ENCODE measurements at places on chromosomes 16 and 17. TPM values are rescaled to one million over a fixed set of nuclear protein-coding genes. Genes with fewer than 3 reads are reported as not detected.
A peak's percentile ranks its signal among the peaks of the same experiment; 100 is the strongest.

DNA sequence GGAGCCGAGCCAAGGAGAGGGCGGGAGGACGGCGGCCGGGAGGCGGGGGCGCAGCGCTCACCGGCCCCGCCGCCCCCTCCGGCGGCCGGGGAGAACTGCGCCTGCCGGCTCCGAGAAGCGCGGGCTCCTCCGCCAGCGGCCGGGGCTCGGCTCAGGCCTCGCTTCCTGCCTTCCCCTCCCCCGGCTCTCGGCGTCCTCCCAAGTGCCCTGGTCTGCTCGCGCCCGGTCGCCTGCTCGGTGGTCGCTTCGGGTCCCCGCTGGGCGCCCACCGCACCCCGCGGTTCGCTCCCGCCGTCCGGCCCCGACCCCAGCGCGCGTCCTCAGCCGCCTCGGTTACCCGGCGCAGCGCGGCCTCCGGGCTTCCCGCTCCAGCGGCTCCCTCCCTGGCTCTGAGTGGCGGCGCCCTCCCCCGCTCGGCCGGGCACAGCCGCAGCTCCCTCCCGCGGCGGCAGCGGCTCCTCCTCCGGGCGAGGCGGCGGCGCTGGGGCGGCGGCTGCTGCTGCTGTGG, 313 bp downstream of the UBTF start:
- peaks cover 31% of the 10 kb centered on the region for H3K36me3 ChIP-seq
- peak overlapping the region; percentile 97 for H3K27ac ChIP-seq
- peak overlapping the region; percentile 91 for H3K4me3 ChIP-seq
- DNase-seq, result peak; percentile 85
- peaks cover 30% of the 10 kb centered on the region for H3K4me1 ChIP-seq

GRCh38 chr17:81715107-81715871, 3.2 kb downstream of the SLC25A10 start:
- no peaks in the 10 kb centered on the region for H3K27me3 ChIP-seq
- no peak overlapping the region for H3K4me3 ChIP-seq
- H3K4me1 ChIP-seq, result peaks cover 33% of the 10 kb centered on the region

DNA sequence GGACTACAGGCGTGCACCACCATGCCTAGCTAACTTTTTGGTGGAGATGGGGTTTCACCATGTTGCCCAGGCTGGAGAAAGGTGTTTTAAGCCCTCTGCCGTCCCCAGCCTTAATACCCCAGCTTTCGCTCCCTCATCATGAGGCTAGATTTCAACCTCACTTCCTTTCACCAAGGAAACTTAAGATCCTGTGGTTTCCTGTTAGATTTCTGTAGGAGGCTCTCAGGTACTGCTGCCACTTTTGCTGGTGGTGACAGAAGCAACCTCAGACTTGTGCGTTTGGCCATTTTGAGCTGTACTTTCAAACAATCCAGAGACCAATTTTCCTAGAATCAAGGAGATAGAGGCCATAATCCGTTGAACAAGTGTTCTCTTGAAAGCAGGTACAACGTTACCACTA, 36.2 kb downstream of the MPHOSPH6 start:
- peaks cover 5% of the 10 kb centered on the region for H3K36me3 ChIP-seq
- no peaks in the 10 kb centered on the region for H3K4me1 ChIP-seq
- H3K27me3 ChIP-seq, result no peaks in the 10 kb centered on the region
- DNase-seq, result no peak
- no peak overlapping the region for H3K4me3 ChIP-seq

- no peak overlapping the region for H3K4me3 ChIP-seq
- peaks cover 22% of the 10 kb centered on the region for H3K4me1 ChIP-seq
- H3K27me3 ChIP-seq, result no peaks in the 10 kb centered on the region
- peak overlapping the region; percentile 93 for H3K27ac ChIP-seq
Observed at GRCh38 chr17:1785930-1786329, 24.1 kb downstream of the SERPINF1 start.

DNA sequence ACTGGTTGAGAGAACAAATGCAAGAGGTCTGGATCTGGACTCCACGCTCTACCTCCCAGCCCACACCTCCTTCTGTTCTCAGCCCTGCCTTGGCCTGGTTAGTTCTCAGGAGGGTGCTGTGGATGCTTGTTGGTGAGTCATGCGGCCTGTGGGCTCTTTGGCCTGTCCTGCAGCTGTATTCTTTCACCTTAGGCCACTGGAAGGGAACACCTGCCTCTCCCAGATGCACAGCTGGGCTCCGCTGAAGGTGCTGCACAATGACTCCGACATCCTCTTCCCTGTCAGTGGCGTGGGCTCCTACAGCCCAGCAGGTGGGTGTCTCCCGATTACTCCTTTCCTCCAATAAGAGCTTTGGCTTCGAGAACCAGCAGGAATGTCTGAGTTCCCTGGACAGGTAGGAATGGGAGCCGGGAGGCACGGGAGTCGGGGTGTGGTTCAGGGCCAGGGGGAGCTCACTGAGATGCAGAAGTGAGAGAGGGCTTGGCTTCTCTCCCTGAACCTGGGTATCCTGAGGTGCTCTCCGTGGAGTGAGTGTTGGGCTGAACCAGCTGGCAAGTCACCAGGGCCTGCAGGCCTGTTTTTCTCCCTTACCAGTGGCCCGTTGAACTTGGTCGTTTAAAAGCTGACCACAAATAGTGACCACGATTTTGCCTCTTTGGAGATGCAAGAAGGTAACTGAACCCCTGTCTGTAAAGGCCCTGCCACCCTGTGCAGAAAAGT, 85.0 kb downstream of the SNX29 start:
- no peak for DNase-seq
- H3K4me3 ChIP-seq, result no peak overlapping the region

DNA sequence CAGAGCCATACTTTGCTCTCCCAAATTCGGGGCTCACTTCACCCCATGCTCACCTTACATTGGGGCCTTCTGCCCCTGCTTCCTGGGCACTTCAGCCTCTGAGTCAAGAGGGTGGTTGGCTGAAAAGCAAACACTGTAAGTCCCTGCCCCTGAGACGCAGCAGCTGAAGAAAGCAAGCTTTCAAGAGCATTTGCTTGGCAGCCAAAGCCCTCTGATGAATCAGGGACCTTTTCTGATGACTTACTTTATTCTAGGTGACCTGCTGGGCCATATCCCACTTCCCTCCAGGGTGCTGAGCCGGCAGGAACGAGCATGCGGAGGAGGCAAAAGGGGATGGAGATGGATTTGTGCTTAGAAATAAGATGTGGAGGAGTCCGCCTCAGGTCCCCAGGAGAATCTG, 147.0 kb upstream of the TNRC6C start:
- no peak overlapping the region for H3K27ac ChIP-seq
- DNase-seq, result no peak
- H3K4me3 ChIP-seq, result no peak overlapping the region
- peaks cover 5% of the 10 kb centered on the region for H3K4me1 ChIP-seq

DNA sequence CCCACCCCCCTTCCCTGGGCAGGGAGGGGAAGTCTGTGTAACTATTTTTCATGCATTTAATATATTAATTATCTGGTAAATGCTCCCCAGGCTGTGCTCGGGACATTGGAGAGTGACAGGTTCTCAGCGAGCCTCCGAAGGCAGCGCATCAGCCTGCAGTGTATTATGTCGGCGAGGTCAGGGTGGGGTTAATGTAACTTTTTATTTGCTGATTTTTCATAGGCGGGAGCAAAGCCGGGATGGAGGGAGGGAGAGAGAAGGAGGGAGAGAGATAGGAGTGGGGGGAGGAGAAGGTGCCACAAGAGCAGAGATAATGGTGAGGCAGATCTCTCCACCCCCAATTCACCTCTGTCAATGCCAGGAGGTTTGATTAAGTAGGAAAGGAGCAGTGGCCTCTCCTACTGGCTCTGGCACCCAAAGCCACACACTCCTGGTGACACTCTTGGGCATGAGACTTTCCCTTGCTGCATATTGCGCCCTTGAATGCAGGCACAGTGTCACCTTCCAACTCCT, 104.0 kb downstream of the MRM1 start:
- no peaks in the 10 kb centered on the region for H3K27me3 ChIP-seq
- H3K4me3 ChIP-seq, result no peak overlapping the region
- H3K27ac ChIP-seq, result no peak overlapping the region
- H3K36me3 ChIP-seq, result no peaks in the 10 kb centered on the region
- no peak for DNase-seq
- H3K4me1 ChIP-seq, result peaks cover 2% of the 10 kb centered on the region

- H3K27me3 ChIP-seq, result no peaks in the 10 kb centered on the region
- peaks cover 16% of the 10 kb centered on the region for H3K4me1 ChIP-seq
- no peaks in the 10 kb centered on the region for H3K36me3 ChIP-seq
- no peak overlapping the region for H3K4me3 ChIP-seq
Observed at GRCh38 chr17:67421869-67422273, 44.8 kb downstream of the PITPNC1 start.

DNA sequence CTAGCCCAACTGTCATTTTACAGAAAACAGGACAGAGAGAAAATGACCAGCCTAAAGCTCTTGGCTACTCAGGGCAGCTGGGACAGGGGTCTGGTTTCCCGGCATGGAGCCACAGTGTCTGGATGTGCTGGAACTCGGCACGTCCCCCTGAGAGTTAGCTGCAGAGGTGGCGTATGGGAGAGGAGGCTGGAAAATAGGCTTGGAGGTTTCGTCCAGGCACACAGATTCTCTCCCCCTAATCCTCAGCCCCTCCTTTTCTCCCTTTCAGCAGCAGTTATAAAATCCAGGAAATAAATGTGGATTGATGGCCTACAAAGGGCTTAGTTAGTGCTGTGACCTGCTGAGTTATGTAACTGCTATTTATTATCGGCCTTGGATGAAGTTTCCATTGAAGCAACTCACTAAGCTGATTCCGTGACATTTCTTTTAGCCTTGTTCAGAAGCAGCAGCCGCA, 89.5 kb upstream of the TOB1 start:
- H3K27me3 ChIP-seq, result no peaks in the 10 kb centered on the region
- no peak overlapping the region for H3K4me3 ChIP-seq
- H3K36me3 ChIP-seq, result peaks cover 12% of the 10 kb centered on the region
- DNase-seq, result peak; percentile 80

DNA sequence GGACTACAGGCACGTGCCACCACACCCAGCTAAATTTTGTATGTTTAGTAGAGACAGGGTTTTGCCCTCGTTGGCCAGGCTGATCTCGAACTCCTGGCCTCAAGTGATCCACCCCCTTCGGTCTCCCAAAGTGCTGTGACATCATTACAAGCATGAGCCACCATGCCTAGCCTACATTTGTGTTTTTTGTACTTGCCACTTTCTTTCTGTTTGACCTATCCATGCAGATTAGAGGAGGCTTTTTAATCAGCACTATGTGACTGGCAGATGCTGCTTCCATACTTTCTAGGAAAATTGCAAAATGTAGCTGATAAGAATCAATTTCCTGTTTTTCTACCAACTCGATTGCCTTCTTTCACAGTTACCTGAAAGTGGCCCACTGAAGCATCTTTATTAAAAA, 57.3 kb downstream of the B9D1 start:
- DNase-seq, result no peak
- peaks cover 6% of the 10 kb centered on the region for H3K4me1 ChIP-seq
- H3K27ac ChIP-seq, result no peak overlapping the region
- H3K4me3 ChIP-seq, result no peak overlapping the region
- H3K27me3 ChIP-seq, result no peaks in the 10 kb centered on the region

- H3K27ac ChIP-seq, result no peak overlapping the region
- H3K27me3 ChIP-seq, result no peaks in the 10 kb centered on the region
- H3K4me1 ChIP-seq, result no peaks in the 10 kb centered on the region
- no peaks in the 10 kb centered on the region for H3K36me3 ChIP-seq
- no peak for DNase-seq
- H3K4me3 ChIP-seq, result no peak overlapping the region
Observed at GRCh38 chr16:73113336-73113735, 65.4 kb upstream of the ZFHX3 start.

DNA sequence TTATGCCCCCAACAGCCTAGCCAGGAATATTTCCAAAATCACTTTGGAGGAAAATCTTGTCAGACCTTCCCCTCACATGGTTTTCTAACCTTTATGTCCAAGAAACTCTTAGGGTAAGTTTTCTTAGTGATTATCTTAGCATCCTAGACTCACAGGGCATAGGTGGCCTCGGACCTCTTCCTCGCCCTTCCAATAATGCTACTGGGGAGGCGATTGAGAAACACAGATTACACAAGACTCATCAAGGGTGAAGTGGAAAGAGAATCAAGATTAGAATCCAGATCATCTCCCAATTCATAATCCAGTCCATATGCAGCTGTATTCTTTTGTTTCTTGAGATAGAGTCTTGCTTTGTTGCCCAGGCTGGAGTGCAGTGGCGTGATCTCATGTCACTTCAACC, 358.4 kb upstream of the CDH5 start:
- no peak for DNase-seq
- H3K27me3 ChIP-seq, result no peaks in the 10 kb centered on the region
- no peak overlapping the region for H3K27ac ChIP-seq

DNA sequence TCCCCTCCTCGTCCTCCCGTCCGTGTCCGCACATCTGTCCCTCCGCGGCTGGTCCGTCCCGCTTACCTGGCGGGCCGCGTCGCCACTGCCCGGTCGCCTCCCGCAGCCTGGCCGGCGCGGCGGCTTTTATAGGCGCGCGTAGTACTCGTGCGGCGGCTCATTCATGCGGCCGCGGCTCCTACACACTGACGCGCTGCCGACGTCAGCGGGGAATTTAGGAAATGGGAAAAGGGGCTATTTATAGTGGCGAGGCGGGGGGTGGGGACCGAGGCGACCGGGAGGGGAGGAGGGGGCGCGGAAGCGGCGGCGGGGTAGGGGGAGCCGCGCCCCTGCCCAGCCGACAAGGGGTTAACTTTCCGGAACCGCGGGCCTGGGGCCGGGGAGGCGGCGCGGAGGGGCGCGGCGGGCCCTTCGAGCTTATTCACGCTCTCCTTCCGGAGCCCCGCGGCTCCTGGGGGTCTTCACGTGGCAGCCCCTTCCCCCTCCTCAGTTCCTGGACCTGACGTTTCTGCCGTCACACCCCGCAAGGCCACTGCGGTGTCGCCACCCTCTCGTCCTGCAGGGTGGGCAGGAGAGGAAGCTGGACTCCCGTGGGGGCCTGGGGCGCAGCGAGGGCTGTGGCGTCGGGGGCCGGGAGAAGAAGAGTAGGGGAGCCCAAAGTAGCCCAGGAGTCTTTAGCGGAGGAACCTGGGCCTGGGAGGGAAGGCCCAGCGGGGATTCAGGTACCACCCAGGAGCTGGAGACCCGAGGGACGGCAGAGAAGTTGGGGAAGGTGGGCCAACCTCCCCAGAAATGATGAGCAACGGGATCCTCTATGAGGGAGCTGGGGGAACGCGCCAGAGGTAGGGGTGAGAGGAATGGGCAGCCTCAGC, 3.6 kb upstream of the HIC1 start:
- H3K4me3 ChIP-seq, result peak overlapping the region; percentile 75
- peaks cover 4% of the 10 kb centered on the region for H3K4me1 ChIP-seq
- H3K27ac ChIP-seq, result no peak overlapping the region
- DNase-seq, result no peak

GRCh38 chr17:8206536-8206935, 3.8 kb downstream of the AURKB start:
- no peaks in the 10 kb centered on the region for H3K27me3 ChIP-seq
- peaks cover 2% of the 10 kb centered on the region for H3K36me3 ChIP-seq
- H3K4me1 ChIP-seq, result no peaks in the 10 kb centered on the region

- H3K27ac ChIP-seq, result no peak overlapping the region
- no peaks in the 10 kb centered on the region for H3K27me3 ChIP-seq
- H3K4me3 ChIP-seq, result no peak overlapping the region
- no peak for DNase-seq
- peaks cover 21% of the 10 kb centered on the region for H3K36me3 ChIP-seq
Observed at GRCh38 chr16:81693041-81693743, 85.9 kb upstream of the PLCG2 start.

- H3K4me1 ChIP-seq, result no peaks in the 10 kb centered on the region
- no peak overlapping the region for H3K4me3 ChIP-seq
- H3K36me3 ChIP-seq, result peaks cover 19% of the 10 kb centered on the region
- no peak for DNase-seq
Observed at GRCh38 chr17:14205992-14206461, 30.6 kb downstream of the CDRT15 start.

Gene RNF157
- 5.2 TPM for polyA plus RNA-seq

Gene PDE6G
- 4.4 TPM for polyA plus RNA-seq

Gene CRHR1
- 0.31 TPM for polyA plus RNA-seq

Gene CDH13
- 93.0 TPM for polyA plus RNA-seq

Gene TBX6
- polyA plus RNA-seq, result 0.16 TPM

Gene KRT33B
- polyA plus RNA-seq, result not detected

Gene ALOXE3
- 0.13 TPM for polyA plus RNA-seq

All from SK-N-SH (cell line).